ENCODE measurements at places on chromosomes 1 and 21.

GRCh38 chr1:2106659-2107405 is 56.6 kb downstream of the PRKCZ start:
- DNase-seq: no peak

DNA sequence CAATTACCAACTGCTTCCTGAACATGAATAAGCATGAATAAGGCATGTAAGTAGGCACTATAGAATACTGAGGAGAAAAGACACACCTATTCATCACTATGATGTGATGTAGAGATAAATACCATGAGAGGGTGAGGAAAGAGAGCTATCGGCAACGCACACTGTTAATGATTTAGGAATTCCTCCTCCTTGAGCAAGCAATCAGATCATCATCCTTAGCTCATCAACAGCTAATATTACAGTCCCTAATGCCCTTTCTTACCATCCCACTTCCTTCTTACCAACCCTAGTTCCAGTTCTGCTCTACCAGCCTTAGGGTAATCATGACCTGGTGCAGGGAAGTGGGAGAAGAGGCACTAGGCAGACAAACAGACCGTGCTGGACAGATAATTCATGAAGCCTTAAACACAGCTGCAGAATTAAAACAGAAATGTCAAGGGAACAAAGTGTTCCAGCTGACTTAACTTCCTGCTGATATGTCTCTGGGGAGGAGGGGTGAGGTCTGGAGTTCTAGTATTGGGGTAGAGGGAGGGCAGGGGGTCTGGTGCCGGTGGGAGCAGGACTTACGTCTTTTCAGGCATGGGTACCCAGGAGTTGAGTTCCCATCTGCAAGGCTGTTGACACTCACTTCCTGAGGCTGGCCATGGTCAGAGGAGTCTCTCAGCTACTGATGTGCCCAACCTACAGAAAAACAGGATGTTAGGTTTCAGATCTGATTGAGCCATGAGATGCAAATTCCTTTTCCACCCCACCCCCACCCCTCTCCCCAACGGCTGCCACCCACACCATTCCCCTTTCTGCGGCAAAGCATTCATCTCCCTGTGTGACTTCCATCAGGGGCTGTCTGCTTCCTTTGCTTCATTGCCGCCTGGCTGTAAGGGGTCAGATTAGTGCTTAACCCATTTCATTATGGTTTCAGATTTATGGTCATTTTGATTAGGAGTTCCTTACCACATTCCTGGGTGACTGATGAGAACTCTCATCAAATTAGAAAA is 12.6 kb upstream of the RCSD1 start:
- DNase-seq: peak; percentile 37

- DNase-seq: no peak
These were observed 7.2 kb downstream of the XCL1 start for GRCh38 chr1:168583571-168583970.

DNA sequence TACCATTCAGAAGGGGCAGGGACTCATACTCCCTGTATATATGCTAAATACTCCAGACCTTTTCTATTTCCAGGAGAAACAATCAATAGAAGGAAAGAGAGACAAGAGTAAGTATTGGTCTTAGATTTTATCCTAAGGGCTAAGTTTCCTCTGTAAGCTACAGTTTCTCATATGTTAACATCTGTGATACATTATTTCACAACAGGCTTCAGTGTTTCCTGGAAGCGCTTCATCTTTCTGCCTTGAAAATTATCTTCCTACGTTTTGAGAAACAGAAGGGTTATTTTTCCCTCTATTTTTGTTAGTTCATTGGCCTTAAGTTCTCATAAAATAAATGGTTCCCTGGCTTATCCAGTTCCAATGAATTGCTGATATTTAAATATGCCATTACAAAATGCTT is 15.6 kb downstream of the FMO1 start:
- peak; percentile 50 for DNase-seq

GRCh38 chr1:203492082-203492747 is 1.7 kb upstream of the OPTC start:
- DNase-seq: no peak

GRCh38 chr1:192998536-192998935 is 60.6 kb downstream of the UCHL5 start:
- DNase-seq: no peak

DNA sequence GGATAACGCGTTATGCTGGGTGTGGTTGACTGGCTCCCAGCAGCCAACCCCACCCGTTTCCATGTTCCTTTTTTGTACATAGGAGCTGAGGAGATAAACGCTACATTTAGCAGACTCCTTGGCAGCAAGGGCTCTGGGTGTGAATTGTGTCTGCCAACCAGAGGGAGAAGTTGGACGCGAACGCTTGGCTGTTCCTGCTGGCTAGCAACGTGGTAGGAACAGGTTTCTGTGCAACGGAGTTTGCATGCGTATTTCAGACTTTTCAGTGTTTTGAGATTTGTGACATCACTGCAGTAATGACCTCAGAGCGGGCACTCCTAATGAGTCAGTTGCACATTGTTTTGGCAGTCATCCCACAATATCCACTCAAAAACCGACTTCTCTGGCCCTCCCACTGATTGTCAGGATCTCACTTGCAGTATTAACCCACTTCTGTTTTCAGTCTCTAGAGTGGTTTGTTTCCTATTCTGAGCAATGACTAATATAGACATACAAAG is 98.7 kb upstream of the RGS1 start:
- no peak for DNase-seq

DNA sequence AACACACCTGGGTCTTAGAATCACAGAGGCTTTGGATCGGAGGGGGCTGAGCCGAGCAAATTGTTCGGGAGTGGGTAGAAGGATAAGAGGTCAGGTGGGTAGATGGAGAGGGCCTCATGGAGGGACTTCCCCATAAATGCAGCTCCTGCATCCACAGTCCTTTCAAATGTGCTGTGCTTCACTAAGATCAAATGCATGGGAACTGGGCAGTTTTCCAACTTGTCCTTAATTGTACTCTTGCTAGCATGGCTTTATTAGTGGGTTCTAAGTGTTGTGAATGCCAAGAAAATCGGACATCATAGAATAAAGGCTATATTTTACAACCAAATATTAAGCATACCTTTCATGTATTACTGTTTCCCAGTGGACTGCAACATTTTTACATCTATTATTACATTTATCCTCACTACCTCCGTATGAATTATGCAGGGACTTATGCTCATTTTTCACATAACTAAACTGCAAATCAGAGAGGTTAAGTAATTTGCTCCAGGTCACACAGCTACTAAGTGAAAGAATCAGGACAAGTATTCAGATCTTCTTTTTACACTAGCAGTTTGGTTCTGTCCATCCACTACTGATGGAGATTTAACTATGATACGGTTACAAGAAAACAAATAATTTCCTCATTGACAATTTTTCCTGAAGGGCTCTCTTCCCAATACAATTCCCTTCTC is 174.5 kb upstream of the RUNX1 start:
- DNase-seq: no peak

DNA sequence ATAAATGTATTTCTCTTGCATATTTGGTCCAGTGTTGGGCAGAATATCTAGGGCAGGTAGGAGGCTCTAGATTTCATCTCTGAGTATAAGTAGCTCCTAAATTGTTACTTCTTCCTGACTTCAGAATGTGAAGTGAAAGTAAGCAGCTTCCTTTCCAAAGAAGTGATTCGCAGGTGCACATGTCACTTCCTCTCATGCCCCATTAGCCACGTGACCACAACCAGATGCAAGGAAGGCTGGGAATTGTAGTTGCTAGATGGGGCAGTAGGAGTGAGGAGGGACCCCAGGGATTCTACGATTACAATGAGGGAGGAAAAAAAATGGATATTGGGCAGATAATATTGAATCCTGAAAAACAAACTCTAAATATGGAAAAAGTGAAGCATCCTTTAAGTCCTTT is 113.2 kb upstream of the CYYR1 start:
- no peak for DNase-seq

GRCh38 chr1:30033256-30034104 is 689.9 kb downstream of the MATN1 start:
- no peak for DNase-seq

DNA sequence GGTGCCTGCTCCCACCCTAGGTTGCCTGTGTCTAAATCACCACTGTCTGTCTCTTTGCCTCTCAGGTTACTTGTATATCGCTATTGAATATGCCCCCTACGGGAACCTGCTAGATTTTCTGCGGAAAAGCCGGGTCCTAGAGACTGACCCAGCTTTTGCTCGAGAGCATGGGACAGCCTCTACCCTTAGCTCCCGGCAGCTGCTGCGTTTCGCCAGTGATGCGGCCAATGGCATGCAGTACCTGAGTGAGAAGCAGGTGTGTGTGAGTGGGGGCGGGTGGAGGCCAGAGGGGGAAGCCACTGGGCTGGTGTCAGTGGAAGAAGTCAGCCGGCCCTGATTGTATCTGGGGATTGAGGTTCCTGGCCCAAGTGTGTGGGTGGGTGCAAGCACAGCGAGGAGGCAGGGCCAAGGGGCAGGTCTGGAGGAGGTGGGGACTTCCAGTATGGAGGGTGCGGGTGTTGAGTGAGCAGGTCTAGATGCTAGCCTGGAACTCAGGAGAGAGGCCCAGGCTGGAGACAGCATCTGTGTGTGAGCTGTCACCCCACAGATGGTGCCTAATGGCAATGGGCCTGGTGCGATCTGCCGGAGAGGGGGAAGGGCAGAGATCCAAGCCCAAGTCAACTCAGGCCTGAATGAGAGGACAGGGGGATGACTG is 17.2 kb downstream of the TIE1 start:
- peak; percentile 27 for DNase-seq

GRCh38 chr1:184648856-184649201 is 105.8 kb downstream of the EDEM3 start:
- no peak for DNase-seq

DNA sequence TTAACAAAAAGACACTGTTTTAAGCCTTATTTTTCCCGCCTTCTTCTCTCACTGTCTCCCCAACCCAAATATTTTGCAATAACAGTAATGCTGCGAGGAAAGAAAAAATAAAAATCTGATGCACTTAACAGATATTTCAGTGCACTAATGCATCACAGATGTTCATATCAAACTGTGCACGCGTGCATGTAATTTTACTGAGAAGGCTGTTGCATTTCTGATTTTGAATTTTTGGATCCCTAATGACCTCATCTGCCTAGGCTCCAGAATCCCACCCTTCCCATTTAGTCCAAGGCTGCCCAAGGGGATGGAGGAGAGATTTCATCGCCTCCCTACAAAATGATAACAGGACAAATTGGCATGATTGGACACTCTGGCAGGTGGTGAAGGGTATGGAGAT is 5.5 kb downstream of the TRABD2B start:
- DNase-seq: no peak

- no peak for DNase-seq
These were observed 28.0 kb downstream of the TMEM51 start for GRCh38 chr1:15181564-15181963.

DNA sequence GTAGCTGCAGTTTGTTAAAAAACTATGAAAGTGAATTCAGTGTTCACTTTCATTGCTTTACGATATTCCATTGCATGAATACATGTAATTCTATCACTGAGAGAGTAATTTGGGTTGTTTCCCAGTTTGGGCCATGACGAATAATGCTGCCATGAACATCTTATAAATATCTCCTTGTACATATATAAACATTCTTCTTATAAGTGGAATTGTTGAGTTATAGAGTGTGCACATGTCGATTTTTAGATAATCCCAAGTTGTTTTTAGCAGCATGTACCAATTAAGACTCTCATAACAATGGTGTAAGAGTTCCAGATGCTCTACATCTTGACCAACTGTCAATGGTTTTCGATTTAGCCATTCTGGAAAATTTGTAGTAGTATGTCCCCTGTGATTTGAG is 40.9 kb downstream of the ALG6 start:
- peak; percentile 52 for DNase-seq

- DNase-seq: peak; percentile 22
These were observed 22.0 kb downstream of the NSL1 start for GRCh38 chr1:212769459-212770167.

GRCh38 chr1:12536023-12536639 is 81.9 kb downstream of the DHRS3 start:
- no peak for DNase-seq

GRCh38 chr1:196438329-196438728 is 169.9 kb downstream of the KCNT2 start:
- DNase-seq: no peak

GRCh38 chr1:227958617-227959324 is 11.0 kb upstream of the WNT9A start:
- no peak for DNase-seq

- peak; percentile 33 for DNase-seq
These were observed 30.7 kb upstream of the SERBP1 start for GRCh38 chr1:67460676-67461500.

- DNase-seq: no peak
These were observed 194.5 kb downstream of the CRB1 start for GRCh38 chr1:197462539-197462938.

GRCh38 chr1:203206129-203206687 is 19.7 kb upstream of the CHI3L1 start:
- DNase-seq: peak; percentile 26

DNA sequence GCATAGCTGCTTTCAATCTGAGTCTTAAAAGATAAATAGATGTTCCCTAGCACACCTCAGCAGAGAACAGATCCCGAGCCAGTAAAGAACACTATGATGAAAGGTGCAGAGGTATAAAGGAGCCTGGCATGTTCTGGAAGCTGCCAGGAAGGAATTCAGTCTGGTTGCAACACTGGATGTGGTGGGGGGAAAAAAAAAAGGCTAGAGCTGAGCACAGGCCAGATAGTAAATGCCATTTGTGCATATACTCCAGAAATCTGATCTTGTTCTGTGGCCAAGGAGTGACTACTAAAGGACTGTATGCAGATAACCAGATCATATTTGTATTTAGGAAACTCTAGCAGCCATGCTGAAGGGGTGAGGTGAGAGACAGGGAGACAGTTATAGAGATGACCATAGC is 240.3 kb downstream of the VAV3 start:
- no peak for DNase-seq

GRCh38 chr1:208219659-208220282 is 24.4 kb downstream of the PLXNA2 start:
- DNase-seq: no peak

DNA sequence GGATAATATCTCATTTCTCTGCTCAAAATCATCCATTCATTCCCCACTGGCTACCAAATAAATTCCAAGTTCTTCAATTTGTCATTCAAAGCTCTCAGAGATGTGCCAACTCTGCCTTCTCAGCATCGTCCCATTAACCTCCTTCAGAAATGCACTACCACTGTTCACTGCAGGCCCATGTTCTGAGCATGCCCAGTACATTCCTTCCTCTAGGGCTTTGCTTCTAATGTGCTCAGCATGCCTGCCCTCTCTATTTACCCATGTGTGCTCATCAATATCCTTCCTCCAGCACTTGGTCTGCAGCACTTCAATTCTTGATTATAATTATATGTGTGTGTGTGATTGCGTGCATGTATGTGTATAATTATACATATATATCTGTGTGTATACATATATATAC is 36.1 kb upstream of the RGS8 start:
- peak; percentile 61 for DNase-seq

DNA sequence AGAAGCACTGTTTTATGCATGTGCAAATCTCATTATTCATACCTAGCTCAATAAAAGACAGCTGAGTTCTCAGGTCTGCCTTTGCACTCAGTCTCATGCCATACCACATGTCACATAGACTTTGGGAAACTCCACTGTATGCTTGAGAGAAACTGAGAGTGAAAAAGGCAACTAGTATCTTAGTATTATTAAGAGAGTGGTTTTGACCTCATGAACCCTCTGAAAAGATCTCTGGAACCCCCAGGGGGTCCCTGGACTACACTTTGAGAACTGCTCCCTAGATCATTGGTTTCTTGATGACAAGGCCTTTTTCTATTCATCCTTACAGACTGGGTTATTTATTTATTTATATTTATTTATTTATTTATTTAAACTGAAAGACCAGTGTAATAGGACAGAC is 3.7 kb upstream of the RHEX start:
- DNase-seq: no peak

- DNase-seq: no peak
These were observed 23.7 kb downstream of the RGS2 start for GRCh38 chr1:192832492-192832891.
